ENCODE measurements at places on chromosomes 13 and 19.

DNA sequence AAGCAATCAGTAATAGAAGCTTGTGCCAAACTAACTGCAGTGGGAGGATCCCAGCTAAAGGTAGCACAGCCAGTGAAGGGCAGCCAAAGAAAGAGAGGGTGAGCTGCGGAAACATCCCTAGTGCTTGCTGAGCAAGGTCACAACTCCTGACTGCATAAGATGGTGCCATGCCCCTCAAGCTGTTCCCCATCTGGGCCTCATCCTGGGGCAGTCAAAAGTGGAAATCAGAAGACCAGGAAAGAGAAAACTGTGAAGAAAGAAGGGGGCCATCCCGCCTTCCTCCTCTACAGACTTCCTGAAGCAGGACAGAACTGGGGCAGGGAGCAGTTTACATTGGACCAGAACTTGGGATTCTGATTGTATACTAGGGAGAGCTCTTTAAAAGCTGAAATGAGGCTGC is 159.2 kb downstream of the TNFSF13B start:
- DNase-seq: no peak

- no peak for DNase-seq
These were observed 15.3 kb downstream of the NKPD1 start for GRCh38 chr19:45145270-45146189.

DNA sequence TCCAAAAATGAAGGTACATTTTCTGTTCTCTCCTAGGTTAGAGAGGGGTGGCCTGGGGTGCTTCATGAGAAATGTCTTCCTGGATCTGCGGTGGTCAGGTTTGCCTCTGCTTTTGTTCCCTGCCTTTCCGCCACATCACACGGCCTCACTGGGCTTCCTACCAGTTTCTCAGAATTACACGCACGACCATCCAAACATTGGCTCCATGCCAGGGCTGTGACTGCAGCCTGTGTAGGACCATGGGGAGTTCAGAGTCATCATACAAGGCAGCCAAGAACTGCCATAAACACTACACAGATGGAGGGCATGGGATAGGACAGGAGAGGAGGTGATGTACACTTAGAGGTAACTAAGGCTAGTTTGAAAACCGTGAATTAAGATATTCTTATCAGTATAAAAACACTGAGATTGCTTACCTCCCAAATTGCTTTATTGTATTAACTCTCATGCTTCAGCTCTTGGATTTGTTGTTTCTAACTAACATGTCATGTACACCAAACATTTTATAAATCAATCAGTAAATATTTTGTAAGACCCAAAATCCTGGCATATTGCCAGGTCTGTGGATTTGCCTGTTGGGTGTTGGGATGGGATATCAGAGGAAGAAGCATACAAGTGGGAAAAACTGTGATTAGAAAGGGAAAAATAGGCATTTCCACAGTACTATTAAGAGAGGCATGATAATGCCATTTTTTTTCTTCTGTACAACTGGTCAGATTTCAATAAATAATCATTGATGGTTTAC is 45.2 kb downstream of the CDADC1 start:
- DNase-seq: peak; percentile 59

DNA sequence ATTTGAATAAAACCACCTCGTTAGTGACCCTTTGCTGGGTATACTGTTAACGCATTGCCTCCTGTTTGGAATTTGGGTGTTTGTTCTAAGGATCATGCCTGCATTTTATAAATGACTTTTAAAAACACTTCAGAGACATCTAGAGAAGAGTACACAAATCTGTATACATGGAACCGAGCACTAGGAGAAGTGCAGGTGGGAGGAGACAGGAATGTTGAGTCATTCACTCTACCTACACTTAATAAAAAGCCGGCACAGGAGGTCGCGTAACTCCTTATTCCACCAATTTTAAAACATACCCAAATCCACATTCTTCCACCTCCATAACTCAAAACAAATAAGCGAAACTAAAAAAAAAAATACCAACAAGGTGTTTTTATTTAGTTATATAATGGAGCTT is 48.6 kb downstream of the FGF9 start:
- DNase-seq: no peak

GRCh38 chr13:99307648-99308339 is 595 bp upstream of the GPR183 start:
- DNase-seq: peak; percentile 67

- peak; percentile 75 for DNase-seq
These were observed 135.1 kb upstream of the FRY start for GRCh38 chr13:31896427-31896826.

DNA sequence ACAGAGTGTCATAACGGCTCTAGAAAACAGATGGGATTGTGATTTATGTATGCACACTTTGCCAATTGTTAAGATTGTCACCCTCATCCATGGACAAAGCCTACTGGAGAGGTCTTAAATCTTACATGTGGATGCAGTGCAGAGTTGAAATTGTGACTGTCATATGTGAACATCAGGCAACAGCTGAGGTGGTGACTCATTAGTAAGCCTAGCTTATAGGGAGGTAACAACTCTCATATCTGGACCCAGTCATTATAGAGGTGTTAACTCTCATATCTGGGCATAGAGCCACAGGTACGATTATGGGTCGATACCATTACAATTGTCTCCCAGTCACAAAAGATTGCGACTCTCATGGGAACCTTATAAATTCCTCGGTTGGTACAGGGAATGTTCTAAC is 29.8 kb upstream of the ZNF254 start:
- DNase-seq: no peak

DNA sequence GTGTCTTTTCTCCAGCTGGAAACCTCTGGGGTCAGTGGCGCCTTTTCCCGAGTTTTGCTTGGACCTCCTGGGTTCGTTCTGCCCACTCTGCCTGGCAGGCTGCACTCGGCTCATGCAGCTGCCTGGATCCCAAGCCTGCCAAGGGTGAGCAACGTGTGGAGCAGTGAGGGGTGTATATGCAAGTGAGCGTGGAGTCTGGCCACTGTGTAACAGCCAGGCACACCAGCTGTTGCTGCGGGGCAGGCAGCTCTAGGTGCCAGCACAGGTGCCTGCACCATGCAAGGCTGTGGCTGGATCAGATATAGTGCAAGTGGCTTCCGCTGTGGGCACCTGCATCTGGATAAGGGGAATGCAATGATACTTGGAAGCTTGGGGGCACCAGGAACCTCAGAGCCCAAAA is 699.4 kb downstream of the SLITRK1 start:
- no peak for DNase-seq

- DNase-seq: no peak
These were observed 21.2 kb downstream of the MAST1 start for GRCh38 chr19:12859546-12859945.

GRCh38 chr13:101624981-101625380 is 172.5 kb downstream of the ITGBL1 start:
- DNase-seq: no peak

- DNase-seq: no peak
These were observed at the start of gene VAV1 for GRCh38 chr19:6772028-6772865. Gene VAV1 (plus strand): TSS chr19:6772708. CDS start chr19:6772808, 100 bp downstream.

DNA sequence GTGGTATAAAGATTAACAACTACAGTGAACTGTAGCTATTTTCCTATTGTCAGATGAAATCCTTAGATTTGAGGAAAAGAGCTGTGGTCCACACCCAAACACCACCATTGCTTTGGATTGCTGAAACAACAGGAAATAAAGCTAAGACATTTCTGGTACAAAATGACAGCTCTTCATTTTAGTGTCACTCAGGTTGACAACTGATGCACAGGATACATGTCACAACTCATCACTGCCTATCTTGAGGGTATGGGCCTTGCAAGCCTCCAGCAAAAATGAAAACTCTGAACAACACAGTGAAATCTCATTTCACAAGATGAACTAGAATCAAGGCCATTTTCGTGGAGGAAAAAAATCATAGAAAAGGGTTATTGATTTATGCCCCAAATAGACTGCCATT is 339.7 kb downstream of the ITGBL1 start:
- no peak for DNase-seq

- peak; percentile 42 for DNase-seq
These were observed 1422.2 kb upstream of the PCDH20 start for GRCh38 chr13:62837895-62838294.

DNA sequence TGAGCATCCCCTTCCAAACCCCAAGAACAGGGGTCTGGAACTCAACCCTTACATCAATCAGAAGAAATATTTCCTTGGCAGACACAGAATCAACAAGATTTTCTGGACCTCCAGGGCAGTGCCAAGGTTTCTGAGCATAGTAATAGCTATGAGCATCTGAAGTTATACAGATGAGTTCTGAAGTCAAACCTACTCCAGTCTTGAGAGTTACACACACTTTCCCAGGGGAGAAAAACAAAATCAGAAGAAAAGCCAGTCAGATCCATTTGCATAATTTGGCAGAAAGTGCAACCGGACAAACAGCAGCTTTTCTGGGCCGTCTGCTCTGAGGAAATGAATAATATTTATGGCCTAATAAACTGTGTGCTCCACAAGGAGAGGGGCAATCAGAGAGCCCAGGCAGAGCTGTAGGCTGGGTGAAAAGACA is 93.1 kb downstream of the KL start:
- DNase-seq: peak; percentile 66

DNA sequence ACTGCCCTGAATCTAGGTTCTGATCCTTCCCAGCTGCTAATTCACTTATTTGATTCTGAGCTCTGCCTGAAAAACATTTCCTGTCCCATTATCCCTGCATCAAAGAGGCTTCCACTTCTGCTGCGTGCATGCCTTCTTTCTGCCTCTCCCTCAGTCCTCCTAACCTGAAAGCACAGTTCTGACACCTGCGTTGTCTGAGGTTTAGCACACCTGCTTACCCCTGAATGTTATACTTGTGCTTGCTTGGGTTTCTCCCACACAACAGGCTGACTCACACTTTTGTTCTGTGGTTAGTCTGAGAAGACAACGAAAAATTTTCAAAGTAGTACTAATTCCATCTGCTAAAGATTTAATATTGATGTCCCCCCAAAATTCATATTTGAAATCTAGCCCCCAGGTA is 3.1 kb upstream of the SOHLH2 start:
- DNase-seq: no peak

DNA sequence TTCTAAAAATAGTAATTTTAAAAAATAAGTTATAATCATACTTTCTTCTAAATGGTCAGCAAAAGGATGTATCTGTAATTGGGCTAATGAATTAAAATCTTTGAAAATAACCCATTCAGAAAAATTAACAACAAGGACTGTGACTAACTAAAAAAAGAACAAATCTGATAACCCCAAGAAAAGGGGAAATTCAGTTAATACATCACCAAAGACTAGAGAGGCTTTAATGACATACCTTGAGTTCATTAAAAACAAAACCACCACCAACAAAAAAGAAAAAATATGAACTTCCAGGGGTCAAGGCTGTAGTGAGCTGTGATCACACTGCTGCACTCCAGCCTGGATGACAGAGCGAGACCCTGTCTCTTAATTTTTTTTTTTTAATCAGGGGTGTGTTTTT is 121.8 kb downstream of the TBC1D4 start:
- no peak for DNase-seq

GRCh38 chr13:72316716-72317115 is 410.7 kb downstream of the MZT1 start:
- no peak for DNase-seq

DNA sequence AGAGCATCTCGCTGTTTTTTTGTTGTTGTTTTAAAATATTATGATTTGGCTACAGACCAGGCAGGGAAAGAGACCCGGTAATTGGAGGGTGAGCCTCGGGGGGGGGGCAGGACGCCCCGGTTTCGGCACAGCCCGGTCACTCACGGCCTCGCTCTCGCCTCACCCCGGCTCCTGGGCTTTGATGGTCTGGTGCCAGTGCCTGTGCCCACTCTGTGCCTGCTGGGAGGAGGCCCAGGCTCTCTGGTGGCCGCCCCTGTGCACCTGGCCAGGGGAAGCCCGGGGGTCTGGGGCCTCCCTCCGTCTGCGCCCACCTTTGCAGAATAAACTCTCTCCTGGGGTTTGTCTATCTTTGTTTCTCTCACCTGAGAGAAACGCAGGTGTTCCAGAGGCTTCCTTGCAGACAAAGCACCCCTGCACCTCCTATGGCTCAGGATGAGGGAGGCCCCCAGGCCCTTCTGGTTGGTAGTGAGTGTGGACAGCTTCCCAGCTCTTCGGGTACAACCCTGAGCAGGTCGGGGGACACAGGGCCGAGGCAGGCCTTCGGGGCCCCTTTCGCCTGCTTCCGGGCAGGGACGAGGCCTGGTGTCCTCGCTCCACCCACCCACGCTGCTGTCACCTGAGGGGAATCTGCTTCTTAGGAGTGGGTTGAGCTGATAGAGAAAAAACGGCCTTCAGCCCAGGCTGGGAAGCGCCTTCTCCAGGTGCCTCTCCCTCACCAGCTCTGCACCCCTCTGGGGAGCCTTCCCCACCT is 183.3 kb downstream of the KDM4B start:
- no peak for DNase-seq

GRCh38 chr19:8460516-8461298 is 15.9 kb downstream of the HNRNPM start:
- DNase-seq: peak; percentile 27

- DNase-seq: peak; percentile 91
These were observed 420.5 kb downstream of the FGF9 start for GRCh38 chr13:22091222-22091970.

- DNase-seq: no peak
These were observed at the start of gene NLRP11 for GRCh38 chr19:55831846-55832245. Gene NLRP11 (minus strand): TSS chr19:55831999. CDS start chr19:55818174, 13,825 bp downstream.

DNA sequence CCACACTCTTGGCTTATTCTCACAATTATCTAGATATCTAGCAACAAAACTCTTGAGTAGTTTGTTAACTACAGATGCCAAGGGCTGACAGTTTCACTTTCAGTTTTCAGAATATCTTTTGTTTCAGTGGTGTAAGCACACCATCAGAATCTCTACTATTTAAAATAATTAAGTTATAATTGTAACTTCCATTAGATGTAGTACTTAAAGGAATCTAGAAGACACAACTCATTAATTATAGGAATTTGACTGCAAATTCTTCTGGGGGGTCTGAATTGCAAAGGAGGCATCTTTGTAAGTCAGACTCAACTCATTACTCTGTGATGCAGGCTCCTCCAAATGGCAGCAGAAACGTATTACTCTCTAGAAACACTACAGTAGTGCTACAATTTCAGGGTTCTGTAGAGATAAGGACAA is 44.9 kb upstream of the USPL1 start:
- peak; percentile 66 for DNase-seq

GRCh38 chr13:72556945-72557344 is 170.5 kb downstream of the MZT1 start:
- no peak for DNase-seq

DNA sequence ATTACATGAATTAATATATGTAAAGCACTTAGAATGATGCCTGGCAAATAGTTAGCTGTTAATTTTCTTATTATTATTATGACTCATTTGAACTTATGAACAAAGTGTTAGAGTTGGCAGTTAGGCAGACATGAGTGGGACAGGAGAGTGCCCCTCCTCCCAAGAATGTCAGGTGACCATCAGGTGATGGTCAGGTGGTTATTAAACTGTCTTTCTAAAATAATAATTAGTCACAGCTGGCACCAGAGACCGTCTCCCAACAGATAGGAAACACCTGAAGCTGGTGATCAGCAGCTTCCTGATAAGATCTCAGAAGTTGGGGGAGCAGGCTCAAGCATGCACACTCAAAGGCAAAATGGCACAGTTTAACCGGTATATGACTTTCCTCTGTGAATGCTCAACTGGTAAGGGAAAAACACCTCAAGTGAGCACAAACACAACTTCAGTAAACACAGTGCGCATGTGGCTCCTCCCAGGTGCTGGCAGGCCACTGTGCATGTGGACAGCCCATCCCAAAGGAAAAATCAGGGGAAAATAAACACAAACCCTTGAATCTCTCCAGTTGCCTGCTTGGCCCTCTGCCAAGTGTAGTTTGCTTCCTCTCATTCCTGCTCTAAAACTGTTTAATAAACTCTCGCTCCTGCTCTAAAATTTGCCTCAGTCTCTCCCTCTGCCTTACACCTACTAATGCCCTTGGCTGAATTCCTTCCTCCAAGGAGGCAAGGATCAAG is 54.0 kb downstream of the FLT1 start:
- no peak for DNase-seq

GRCh38 chr13:99895444-99896368 is 75.9 kb downstream of the ZIC5 start:
- DNase-seq: no peak
